Ureter (tissue), 1 donor: ENCODE measurements at places on chromosomes 7 and 10. TPM values are rescaled to one million over a fixed set of nuclear protein-coding genes. Genes with fewer than 3 reads are reported as not detected.
A peak's percentile ranks its signal among the peaks of the same experiment; 100 is the strongest.

Gene PDCD11
- 47.2 TPM for total RNA-seq

Gene SH2D4B
- total RNA-seq, result not detected

Gene CCDC172
- not detected for total RNA-seq

Gene RBP4
- 3.3 TPM for total RNA-seq

Gene CYP2C19
- total RNA-seq, result not detected

- no peak for DNase-seq
These were observed 30.6 kb upstream of the TUBB8 start for GRCh38 chr10:79532-80215.

- DNase-seq, result no peak
These were observed 70.4 kb downstream of the ASB13 start for GRCh38 chr10:5595994-5596471.

DNA sequence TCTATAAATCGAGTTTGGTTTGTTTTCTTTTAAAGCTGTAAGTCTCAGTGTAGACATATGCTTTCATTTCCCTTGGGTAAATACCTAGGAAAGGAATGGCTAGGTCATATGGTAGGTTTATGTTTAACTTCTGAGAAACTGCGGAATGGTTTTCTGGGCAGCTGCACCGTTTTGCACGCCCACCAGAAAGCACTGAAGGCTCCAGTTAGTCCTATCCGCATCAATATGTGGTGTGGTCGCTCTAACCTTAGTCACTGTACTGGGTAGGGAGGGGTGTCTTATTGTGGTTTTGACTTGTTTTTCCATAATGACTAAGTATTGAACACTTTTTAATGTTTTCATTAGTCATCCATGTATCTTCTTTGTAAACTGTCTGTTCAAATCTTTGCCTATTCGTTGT lies 279.5 kb upstream of the AKR1E2 start:
- no peak for DNase-seq

DNA sequence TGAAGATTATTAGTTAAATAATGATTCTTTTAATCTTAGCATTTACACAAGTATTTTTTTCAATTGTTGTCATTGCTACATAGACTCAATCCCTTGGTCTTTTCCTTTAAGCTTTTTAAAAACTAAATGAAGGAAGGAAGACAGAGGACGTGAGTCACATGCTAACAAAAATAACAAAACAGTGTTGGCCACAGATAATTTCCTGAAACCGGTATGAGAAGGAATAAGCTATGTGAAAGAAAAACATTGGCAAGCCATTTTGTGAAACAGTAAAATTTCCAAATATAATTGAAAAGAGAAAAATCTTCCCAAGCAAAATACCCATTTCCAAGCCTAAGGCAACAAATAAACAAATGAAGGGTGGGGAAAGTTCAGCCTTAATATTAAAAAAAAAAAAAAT lies 223.0 kb downstream of the AHR start:
- no peak for DNase-seq

DNA sequence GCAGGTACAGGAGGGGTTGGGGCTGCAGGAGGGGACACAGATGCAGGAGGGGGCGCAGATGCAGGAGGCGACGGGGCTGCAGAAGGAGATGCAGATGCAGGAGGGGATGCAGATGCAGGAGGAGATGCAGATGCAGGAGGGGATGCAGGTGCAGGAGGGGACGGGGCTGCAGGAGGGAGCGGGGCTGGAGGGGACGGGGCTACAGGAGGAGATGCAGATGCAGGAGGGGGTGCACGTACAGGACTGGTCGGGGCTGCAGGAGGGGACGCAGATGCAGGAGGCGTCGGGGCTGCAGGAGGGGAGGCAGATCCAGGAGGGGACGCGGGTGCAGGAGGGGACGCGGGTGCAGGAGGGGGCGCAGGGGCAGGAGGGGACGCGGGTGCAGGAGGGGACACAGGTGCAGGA lies 66.5 kb downstream of the VWA2 start:
- no peak for DNase-seq

DNA sequence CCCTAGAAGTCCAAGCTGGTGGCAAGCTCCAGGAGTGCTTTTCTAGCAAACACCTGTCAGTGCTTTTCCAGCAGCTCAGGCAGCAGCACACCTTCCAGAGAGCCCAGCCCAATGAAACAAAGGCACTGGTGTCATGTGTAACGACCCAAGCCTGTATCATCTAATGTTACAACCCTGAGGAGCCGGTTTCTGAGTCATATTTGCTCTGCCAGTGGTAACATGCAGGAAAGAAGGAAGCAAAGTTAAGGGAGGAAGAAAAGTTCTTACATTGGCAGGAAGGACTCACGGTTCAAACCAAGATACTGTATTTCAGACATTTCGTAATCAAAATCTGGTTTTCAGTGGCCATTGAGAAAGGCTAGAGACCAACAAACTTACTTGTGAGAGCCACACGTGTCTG lies at the start of gene ANKRD22:
Gene ANKRD22 (minus strand): TSS at position 139 of the 400 bp plus-strand sequence. CDS start 237 bp downstream, outside the sequence.
- peak; percentile 84 for DNase-seq

- DNase-seq, result no peak
These were observed 25.8 kb downstream of the ASZ1 start for GRCh38 chr7:117401293-117402002.

- no peak for DNase-seq
These were observed 322.7 kb downstream of the GFRA1 start for GRCh38 chr10:115950320-115950719.

- DNase-seq, result no peak
These were observed 579 bp downstream of the IDI1 start for GRCh38 chr10:1048349-1048731.

DNA sequence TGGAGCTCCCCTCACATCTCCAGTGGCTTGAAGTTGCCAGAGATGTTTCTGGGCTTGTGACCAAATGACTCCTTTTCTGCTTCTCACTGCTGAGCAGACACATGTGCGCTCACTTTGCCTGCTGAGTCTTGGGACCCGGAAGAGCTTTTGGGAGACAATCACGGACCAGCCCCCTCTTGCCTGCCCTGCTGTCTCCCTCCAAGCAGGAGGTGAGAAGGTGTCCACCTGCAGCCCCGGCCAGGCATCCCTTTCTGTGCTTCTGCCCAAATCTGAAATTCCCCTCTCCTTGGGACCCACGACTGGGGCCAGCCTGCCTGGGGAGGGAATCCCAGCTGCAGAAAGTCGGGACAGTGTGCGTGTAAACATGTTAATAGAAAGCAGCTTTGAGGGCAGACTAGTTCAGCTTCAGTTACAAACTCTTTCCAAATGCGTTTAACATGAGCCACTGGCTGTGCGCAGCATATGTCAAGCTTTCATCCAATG lies 31.7 kb downstream of the HTRA1 start:
- DNase-seq, result no peak

- DNase-seq, result no peak
These were observed 38.5 kb downstream of the MGMT start for GRCh38 chr10:129505500-129506075.

DNA sequence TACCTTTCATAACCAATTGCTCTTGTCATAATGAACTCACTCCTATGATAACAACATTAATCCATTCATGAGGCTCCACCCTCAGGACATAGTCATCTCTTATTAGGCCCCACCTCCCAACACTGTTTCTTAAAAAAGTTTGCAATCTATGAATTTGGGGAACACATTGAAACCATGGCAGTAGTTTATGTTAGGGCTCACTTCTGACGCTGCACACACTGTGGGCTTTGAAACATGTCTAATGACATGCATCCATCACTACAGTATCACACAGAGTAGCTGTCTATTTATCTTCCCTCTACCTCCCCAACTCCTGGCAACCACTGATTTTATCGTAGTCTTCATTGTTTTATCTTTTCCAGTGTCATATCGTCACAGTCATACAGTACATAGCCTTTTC lies 299.8 kb downstream of the GLRX3 start:
- no peak for DNase-seq

DNA sequence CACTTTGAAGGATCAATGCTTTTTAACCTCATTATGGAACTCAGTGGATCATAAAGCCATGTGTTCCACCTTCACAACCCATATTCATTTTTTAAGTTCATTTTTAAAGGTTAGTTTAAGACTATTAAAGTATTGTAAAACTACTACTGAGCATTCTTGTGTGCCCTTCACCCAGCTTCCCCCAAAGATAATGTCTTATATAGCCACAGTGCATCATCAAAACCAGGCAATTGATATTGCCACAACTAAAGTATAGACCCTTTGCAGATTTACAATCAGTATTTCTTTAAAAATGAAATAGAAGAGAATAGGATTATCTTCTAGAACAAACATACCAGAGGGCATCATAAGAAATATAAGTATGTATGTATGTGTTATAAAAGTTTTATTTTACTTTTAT lies 597.1 kb downstream of the CCSER2 start:
- no peak for DNase-seq

GRCh38 chr10:80407812-80408241 lies 524 bp upstream of the PRXL2A start:
- DNase-seq, result no peak

DNA sequence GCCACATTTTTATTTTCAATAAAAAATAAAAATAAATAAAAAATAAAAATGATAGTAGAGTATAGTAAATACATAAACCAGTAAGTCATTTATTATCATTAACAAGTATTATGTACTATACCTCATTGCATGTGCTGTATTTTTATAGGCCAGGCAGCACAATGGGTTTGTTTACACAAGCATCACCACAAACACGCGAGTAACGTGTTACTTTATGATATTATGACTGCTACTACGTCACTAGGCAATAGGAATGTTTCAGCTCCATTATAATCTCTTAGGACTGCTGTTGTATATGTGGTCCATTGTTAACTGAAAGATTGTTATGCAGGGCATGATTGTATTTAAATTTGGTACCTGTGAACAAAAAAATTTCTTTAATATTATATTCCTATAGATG lies 20.8 kb upstream of the SDHAF3 start:
- no peak for DNase-seq

DNA sequence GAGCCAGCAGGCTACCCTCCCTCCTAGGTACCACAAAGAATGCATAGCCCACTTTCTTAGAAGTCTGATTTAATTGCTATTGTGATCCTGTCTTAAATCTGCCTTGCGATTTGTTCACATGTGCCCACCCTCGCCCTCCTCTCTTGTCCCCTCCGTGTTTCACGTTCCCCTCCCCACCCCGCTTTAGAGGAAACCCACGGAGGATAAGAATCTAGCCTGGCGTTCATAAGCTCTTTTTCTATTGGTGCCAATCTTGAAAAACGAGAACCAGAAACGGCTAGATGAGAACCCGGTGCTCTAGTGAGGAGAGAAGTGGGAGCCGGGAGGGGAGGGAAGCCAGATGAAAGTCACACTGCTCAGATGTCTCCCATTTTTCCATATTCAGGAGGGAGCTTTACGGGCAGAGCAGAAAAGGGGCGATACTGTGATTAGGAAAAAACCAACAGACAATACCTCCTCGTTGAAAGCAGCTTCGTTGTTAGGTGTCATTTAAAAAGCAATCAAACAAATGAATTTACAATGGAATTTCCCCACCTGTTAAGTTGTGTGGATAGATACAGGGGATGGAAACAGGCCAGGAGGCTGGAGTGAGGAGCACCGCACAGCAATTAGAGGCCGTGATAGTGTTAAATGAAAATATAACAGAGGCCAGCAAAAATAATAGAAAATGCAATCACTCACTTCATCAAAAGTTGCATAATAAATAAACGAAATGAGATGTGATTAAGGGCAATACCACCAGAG lies 272.1 kb downstream of the GATA3 start:
- no peak for DNase-seq

DNA sequence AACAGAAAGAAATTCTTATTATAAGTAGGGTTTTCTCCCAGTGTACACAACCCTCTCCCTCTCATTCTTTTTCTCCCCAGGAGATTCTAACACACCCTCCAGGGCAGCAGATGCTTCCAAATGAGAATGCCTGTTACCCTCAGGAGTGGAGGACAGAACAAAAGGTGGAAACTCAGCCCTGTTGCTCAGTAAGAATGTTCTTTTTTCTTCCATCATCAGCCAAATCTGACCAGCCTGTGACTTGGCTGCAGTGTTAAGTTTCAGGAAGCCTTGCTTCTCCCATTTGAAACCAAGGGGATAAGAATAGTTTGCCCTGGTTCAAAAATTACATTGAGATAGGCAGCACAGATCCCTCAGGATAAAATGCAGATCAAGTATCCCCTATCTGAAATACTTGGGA lies 77.5 kb upstream of the EEPD1 start:
- DNase-seq, result no peak
